Renal cortex interstitium (tissue), 15 donors: ENCODE measurements at places on chromosomes 2 and 18.
A peak's percentile ranks its signal among the peaks of the same experiment; 100 is the strongest.

DNA sequence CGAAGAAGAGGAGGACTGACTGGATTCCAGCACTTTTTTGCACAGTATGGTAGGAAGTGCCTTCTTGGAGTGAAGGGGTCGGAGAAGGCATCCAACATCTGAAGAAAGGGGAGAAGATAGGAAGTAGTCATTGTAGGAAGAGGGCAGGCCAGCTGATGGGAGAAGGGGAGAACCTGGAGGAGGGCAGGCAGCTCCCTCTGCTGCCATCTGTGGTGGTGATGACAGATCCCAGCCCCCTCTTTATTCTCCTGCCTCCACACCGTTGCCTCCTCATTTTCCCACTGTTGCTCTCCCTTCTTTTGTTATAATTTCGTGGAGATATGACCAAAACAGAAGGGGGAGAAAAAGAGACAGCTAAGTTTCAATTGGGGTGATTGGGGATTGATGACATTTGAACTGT is 2.9 kb upstream of the SCYGR2 start:
- no peak for DNase-seq

- DNase-seq = no peak
These were observed 56.8 kb upstream of the KIDINS220 start for GRCh38 chr2:8893978-8894820.

DNA sequence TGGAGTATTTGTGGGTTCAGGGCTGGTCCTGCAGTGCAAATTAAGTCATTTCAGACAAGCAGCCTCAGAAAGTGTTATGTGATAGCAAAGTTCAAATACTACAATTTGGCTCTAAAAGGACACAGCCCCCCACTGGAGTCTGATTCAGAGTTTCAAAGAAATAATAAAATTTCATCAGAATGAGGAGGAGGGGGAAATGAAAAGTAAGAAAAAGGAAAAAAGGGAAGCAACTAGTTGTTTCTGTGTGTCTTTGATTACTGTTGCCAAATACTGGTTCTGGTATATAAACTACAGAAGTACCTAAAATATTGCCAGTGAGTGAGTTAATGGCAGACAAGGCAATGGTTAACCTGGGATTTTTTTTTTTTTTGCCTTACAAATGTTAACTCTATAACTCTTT is 773.9 kb downstream of the BCL11A start:
- DNase-seq = no peak

DNA sequence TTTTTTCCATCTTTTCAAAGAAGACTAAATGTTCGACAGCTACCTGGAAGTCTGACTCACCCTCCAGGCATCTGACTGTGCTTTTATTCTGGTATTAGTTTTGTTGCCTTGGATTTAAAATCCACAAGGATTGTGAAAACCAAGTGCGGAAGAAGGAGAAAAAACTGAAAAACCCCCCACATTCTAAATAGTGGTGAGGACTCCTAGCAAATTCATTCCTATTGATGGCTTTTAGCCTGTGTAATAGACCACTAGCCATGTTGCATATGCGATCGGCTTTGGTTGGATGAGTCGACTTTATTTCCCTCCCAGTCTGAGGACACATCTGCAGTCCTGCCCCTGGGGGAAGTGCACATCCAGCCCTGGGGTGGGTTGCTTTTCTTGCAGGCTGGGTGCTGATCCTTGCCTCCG is 16.9 kb downstream of the LDLRAD4 start:
- DNase-seq = no peak

DNA sequence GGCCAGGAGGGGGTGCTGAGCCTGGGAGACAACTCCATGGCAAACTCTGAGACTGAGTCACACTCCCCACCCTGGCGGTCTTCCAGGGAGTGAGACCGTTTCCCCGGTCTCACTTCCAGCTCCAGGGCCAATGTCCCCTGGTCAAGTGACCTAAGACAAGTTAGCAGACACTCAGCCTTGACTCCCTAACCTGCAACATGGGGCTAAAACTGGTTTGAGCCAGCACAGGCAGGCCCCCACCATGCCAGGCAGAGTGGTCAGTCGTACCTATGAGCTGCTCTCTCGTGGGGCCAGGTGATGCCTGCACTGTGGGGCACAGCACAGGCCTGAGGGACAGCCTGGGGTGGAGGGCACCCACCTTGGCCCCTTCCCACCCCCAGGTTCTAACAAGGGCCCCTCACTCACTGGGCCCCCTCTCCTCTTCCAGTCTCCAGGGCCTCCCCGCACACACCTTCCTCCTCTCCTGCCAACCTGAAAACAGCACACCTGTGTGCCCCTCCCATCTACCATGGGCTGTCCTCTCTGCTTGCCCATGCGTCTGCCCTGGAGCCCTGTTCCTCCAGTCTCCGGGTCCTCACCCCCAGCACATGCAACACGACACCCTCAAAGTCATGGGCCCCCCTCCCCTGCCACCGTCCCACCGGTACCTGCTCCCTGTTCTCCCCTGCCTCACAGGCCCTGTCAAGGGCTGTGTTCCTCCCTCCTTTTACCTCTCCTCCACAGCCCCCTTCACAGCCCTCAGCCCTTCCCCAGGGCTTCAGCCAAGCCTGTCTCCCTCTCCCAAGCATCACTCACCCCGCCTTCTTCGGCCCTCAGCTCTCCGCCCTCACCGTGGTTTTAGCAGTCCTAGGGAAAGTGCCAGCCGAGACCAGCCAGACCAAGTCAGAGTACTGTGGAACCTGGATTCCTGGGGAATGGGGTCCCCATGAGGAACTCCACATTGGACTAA is 1.6 kb downstream of the GPR17 start:
- DNase-seq = no peak

DNA sequence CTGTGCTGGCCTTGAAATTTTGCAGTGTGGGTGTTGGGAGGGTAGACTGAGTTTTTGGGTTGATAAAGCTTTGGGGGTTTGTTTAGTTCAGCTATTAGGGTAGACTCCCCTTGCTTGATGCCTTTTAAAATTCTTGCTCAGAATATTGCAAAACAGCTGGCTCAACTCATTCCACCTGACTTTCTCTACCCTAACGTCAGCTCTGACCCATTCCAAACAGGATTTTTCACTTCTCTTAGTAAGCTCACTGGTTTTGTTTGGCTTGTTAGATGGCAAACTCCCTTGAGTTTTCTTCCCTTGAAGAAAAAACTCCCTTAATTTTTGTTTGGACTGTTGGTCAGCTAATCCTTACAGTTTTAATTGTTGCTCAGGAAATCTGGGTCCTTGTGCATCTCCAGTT is 195.1 kb upstream of the DTNA start:
- no peak for DNase-seq

DNA sequence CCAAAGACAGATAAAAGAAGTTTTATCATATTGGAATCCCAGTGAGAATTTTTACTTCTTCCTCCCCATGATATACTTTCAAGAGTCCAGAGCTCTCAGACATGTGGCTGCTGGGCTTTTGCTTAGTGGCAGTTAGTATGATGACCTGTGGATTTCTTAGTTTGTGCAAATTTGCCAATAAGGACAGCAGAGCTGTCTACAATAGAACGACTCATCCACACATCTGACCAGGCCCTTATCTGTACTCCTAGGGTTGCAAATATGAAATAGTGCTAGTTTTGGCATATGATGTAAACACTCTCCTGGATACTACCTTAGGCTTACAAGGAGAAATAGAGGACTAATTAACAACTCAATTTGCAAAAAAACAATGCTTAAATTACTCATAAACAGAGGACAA is 758.4 kb upstream of the TMEFF2 start:
- no peak for DNase-seq

GRCh38 chr18:55385770-55386169 is 202.2 kb downstream of the TCF4 start:
- DNase-seq = no peak

GRCh38 chr18:23266717-23267446 is 131.6 kb downstream of the CABLES1 start:
- no peak for DNase-seq

- no peak for DNase-seq
These were observed 45.6 kb downstream of the MREG start for GRCh38 chr2:215967590-215968378.

GRCh38 chr2:239991689-239992314 is 33.3 kb downstream of the NDUFA10 start:
- DNase-seq = peak; percentile 55

GRCh38 chr18:30889519-30890301 is 152.8 kb downstream of the DSC3 start:
- DNase-seq = peak; percentile 18

DNA sequence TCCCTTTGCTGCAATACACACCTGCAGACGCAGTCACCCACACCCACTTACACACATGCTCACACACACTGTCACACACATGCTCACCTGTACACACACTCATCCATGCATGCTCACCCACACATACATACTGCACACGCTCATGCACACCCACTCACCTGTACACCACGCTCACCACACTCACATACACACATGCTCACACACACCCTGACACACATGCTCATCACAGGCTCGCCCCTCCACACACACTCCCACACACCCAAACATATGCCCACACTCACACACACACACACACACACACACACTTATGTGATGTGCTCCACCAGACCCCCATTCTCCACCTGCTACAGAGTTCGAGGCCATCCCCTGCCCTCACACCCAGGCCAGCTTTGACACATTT is 22.8 kb upstream of the CREG2 start:
- DNase-seq = no peak

DNA sequence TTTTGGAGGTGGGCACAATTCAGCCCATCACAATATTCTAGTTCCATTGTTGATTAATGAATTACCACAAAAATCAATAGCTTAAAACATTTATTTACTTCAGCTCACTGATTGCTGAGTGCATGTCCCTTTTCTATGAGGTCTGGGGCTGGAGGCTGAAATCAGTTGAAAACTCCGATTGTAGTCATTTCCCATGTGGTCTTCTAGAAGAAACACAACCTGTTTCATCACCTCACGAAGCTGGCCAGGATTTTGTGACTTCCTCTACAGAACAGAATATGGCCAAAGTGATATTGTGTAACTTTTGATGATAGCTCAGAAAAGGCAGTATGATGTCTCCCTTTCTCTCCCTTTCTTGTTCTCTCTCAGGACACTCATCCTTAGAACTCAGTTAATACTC is 44.1 kb upstream of the CYRIA start:
- DNase-seq = no peak

DNA sequence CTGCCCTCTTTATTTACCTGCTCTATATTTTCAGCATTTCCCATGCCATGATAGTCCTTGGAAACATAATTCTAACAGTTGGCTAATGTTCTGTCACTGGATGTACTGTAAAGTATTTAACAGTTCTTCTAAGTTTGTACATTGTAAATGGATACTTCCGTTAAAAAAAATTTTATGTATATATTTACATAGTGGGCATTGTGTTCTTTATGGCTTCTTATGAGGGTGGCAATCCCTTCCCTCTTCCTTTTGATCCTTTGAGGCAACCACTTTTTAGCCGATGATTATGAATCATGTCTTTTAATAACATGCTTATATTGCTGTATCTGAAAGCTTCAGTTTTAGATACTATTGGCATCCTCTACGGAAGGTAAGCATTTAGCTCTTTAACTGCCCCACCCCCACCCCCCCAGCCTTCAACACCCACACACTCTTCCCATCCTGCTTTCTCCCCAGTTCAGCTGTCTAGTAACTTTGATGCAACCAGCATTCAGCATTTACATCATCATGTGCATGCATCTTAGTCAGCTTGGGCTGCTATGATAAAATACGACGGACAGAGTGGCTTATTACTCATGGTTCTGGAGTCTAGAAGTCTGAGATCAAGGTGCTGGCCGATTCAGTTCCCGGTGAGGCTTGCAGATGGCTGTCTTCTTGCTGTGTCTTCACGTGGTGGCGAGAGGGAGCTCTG is 21.0 kb upstream of the EDAR start:
- no peak for DNase-seq

GRCh38 chr2:203586696-203587095 is 51.6 kb upstream of the RAPH1 start:
- DNase-seq = no peak

DNA sequence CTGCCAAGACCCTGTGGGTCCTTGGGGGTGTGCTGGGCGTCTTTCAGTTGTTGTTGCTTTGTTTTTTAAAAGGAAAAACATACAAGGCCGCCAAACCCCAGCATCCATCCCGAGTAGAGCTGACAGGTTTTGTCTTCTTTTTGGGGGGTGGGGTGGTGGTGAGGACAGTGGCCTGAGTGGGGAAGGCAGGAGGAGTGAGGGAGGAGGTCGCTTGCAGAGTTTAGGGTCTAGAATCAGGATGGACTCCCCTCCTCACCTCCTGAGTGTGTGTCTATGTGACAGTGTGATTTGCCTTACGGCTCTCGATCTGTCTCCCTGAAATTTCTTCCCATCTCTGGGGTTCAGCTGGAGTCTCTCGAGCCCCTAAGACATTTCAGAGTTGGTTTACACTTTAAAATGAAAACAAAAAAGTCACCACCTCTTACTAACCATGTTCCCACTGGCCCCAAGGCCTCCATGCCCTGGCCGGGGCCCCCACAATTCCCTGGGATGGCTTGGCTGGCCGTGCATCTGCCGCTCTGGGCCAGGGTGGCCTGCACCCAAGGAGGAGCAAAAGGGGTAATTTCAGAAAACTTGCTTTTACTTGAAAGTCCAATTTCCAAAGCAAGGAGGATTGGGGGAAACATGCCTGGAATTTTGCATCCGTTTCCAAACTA is 5.0 kb downstream of the SIX3 start:
- no peak for DNase-seq

DNA sequence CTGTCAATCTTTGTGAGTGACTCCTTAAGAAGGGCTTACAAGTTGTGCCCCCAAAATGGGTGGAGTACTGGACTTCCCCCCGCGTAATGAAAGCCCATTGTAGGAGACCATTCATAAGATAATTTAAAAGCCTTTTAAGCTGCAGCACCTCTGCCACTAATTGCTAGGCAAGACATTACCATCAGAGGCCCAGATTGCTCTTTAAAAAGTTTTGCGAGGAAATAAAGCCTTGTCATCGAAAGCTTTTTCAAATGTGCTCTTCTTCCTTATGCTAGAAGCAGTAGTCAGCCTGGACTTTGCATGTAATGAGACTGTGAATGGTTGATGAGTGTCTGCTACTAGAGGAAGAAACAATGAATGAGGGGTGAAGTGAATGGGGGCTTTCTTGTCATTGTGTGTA is 345.3 kb upstream of the CDH2 start:
- no peak for DNase-seq

- DNase-seq = no peak
These were observed 8.4 kb downstream of the BARD1 start for GRCh38 chr2:214801068-214801467.

DNA sequence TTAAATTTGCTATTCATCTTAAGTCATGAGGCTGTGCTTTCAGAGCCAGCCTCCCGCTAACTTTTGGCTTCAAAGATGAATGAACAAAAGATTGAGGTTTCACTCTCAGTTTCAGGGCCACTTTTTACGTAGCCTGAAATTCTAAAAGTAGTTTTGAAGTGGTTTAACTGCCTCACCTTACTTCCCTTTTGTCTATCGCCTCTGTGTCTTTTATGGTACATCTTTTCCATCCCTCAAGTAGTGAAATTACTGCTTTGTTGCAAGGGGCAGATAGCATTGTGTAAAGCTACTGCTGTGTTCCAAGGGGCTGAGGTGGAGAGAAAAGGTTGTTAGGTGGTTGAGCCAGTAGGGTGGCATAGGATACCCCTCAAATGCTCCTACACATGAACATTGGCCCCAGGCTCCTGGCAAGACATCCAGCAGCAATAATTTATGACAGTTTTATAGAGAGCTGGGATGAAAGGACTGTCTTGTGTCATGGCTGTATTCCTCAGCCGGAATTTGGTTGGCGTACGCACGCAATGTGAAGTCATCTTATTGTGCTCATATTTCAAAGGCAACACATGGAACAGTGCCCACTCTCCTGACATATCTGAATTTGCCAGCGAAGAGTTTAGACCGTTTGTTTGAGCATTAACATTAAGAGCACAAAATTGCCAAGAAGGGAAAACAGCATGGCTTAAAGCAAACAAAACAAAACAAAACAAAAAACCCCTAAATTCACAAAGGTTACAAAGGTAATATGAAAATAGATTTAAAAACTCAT is 32.2 kb downstream of the QPCT start:
- no peak for DNase-seq

GRCh38 chr2:8615576-8616281 is 66.1 kb upstream of the ID2 start:
- DNase-seq = no peak
